ENCODE measurements at places on chromosomes 5 and 9. TPM values are rescaled to one million over a fixed set of nuclear protein-coding genes. Genes with fewer than 3 reads are reported as not detected.

DNA sequence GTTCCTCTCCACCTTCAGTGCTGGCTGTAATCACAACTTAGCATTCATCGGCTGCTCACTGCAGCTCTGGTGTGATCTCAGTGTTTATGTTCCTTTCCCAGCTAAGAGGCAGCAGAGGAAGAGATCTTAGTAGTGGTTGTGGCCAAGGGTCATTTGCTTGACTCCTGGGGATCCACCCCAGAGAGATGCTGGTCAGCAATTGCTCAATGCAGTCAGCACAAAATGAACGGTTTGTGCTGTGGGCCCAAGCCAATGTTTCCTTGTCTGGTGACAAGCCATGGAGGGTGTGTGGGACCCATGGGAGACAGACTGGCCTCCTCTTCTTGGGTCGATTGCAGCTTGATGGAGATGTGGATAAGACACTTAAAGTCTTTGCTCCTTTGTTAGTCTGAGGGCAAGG lies 16.1 kb upstream of the FRMD3 start:
- no peaks in the 10 kb centered on the region for H3K4me1 ChIP-seq
- no peak overlapping the region for H3K4me3 ChIP-seq
- no peaks in the 10 kb centered on the region for H3K27me3 ChIP-seq

- H3K4me1 ChIP-seq = no peaks in the 10 kb centered on the region
- no peaks in the 10 kb centered on the region for H3K27me3 ChIP-seq
- DNase-seq = peak; percentile 23
- no peak overlapping the region for H3K27ac ChIP-seq
- H3K36me3 ChIP-seq = no peaks in the 10 kb centered on the region
Measured at GRCh38 chr9:123609844-123610243, 253.8 kb downstream of the CRB2 start.

Gene STARD4
- total RNA-seq = 6.3 TPM

DNA sequence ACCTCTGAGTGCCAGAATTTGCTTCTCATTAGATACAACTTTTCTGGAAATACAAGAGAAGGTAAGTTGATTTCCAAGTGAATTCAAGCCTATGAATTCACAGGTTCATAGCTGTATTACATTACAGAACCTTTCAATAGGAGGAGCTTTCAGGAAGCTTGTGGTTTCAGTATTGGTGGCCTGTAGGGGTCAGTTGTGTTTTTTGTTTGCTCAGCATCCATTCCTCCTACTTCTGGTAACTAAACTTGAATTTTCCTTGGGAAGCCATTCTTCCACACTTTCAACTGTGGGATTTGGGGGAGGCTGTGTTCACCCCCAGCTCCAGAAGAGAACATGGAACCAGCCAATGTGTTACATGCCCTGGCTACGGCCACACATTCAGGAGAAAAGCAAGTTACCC lies 5.6 kb upstream of the CYSTM1 start:
- DNase-seq = no peak
- H3K27me3 ChIP-seq = no peaks in the 10 kb centered on the region
- peaks cover 2% of the 10 kb centered on the region for H3K4me1 ChIP-seq
- H3K4me3 ChIP-seq = no peak overlapping the region
- H3K27ac ChIP-seq = no peak overlapping the region

Data from muscle of leg (tissue), 16 donors.